Left lung (tissue), 14 donors: ENCODE measurements at places on chromosomes 5 and 9. TPM values are rescaled to one million over a fixed set of nuclear protein-coding genes. Genes with fewer than 3 reads are reported as not detected.

F12 gene
- total RNA-seq: 1.1 TPM

ZNF608 gene
- total RNA-seq: 21.9 TPM

CCL19 gene
- total RNA-seq: 36.3 TPM

SUB1 gene
- total RNA-seq: 166 TPM

TMC1 gene
- 0.26 TPM for total RNA-seq

SLC1A1 gene
- total RNA-seq: 9.9 TPM

TAF11L5 gene
- total RNA-seq: not detected

ITGA1 gene
- total RNA-seq: 87.5 TPM

FAM170A gene
- total RNA-seq: not detected

ENTPD2 gene
- 0.71 TPM for total RNA-seq

GPR150 gene
- 0.16 TPM for total RNA-seq

CLIC3 gene
- total RNA-seq: 39.7 TPM

NSD1 gene
- 79.7 TPM for total RNA-seq

ADAM19 gene
- total RNA-seq: 17.1 TPM

DAB2 gene
- total RNA-seq: 159 TPM

INSL4 gene
- not detected for total RNA-seq

SMIM33 gene
- total RNA-seq: not detected

CFAP77 gene
- not detected for total RNA-seq

TMEM174 gene
- not detected for total RNA-seq

SPINK13 gene
- total RNA-seq: not detected

ENHO gene
- total RNA-seq: 0.61 TPM

STPG3 gene
- total RNA-seq: not detected

KLF9 gene
- 42.0 TPM for total RNA-seq

GRPEL2 gene
- total RNA-seq: 12.3 TPM

FAM120AOS gene
- 41.2 TPM for total RNA-seq
